Aorta (tissue), 5 donors: ENCODE measurements at places on chromosomes 13 and 19. TPM values are rescaled to one million over a fixed set of nuclear protein-coding genes. Genes with fewer than 3 reads are reported as not detected.

GRCh38 chr19:40365613-40366401 is 17.3 kb downstream of the PLD3 start:
- DNase-seq = peak; percentile 90

- no peak for DNase-seq
Measured at GRCh38 chr19:56842412-56842811, 1.9 kb upstream of the PEG3 start.

DNA sequence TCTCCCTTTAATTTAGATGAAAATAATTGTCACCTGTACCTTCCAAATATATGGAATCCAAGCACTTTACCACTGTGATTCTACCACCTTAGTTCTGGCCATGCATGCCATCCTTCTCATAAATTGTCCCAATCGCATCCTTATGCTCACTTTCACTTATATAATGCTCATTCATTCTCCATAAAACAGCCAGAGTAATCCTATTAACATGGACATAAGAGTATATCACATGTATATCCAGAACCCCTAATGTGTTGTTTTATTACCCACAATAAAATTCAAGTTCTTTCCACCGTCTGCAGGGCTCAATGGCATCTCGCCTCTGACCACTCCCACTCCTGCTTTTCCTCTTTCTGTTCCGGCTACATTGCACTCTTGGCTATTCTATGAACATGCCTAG is 597.5 kb upstream of the MIR17HG start:
- DNase-seq = no peak

DNA sequence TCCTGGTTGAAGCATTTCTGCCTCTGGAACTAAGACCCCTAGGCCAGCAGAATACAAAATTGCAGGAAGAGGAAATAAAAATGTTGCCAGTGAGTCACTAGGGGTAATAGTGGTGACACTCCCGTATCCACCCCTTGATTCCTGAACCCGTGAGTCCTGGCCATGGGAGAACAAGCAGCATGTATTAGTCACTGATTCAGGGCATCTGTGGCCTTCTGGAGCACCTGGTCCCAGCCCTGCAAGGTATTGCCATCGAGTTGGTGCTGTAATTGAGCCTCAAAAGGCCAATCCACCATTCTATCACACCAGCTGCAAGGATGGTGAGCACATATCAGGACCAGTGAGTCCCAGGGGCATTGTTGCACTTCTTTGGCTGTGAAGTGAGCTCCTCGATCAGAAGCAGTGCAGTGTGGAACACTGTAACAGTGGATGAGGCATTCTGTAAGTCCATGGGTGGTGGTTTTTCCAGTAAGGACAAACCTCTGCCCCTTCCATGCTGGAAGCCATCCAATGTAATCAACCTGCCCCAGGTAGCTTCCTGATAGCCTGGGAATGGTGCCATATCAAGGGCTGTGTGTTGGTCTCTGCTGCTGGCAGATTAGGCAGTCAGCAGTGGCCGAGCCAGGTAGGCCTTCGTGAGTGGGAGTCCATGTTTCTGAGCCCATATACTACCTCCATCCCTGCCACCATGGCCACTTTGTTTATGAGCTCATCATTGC is 39.6 kb downstream of the C1QTNF9 start:
- no peak for DNase-seq

DNA sequence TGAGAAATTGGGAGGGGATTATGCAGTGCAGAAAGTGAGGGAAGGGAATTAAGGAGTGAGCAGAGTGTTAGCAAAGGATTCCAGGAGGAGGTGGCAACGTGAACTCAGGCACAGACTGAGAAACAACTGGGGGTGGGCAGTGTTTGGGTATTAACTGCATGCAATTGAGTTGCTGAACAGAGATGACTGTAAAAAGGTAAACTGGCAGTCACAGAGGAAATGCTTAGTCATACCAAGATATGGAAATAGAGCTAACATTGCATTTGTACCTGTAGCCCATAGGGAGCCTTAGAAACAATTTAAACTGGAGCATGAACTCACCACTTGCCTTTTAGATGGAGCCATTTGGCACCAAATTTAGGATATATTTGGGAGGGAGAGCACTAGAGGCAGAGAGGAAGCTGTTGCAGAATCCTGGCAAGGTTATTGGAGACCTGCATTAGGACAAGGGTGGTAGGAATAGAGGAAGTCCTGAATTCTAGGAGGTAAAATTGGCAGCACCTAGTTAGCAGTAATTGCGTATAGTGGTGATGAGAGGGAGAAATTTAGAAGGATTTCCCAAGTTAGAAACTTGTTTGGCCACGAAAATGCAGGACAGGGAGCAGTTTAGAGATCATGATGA is 100.6 kb upstream of the FRY start:
- DNase-seq = no peak

- DNase-seq = no peak
Measured at GRCh38 chr19:35375505-35376307, 4.8 kb downstream of the GPR42 start.

- no peak for DNase-seq
Measured at GRCh38 chr19:13042443-13043130, 47.3 kb downstream of the NFIX start.

- no peak for DNase-seq
Measured at GRCh38 chr13:80888390-80888789, 547.5 kb upstream of the SPRY2 start.

- no peak for DNase-seq
Measured at GRCh38 chr19:40143612-40144011, 47.6 kb upstream of the MAP3K10 start.

GRCh38 chr13:40492511-40492910 is 173.9 kb downstream of the FOXO1 start:
- DNase-seq = no peak

Gene NXNL1
- not detected for total RNA-seq

Gene MISP3
- 2.2 TPM for total RNA-seq

Gene GRWD1
- total RNA-seq = 25.8 TPM

Gene SLITRK1
- 0.24 TPM for total RNA-seq

Gene PCDH17
- 13.2 TPM for total RNA-seq

Gene NUP62
- total RNA-seq = 39.8 TPM

Gene ZNF550
- 8.9 TPM for total RNA-seq
